ENCODE measurements at places on chromosomes 2 and 18.
A peak's percentile ranks its signal among the peaks of the same experiment; 100 is the strongest.

DNA sequence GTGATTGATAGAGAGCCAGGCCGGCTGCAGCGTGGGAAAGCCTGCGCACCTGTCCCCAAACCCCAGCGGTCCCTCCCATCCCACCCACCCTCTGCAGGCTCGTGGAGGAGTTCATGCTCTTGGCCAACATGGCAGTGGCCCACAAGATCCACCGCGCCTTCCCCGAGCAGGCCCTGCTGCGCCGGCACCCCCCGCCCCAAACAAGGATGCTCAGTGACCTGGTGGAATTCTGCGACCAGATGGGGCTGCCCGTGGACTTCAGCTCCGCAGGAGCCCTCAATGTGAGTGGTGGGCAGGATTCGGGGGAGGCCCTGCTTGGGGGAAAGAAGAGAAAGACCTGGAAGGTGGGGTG, 48.9 kb upstream of the ALPP start:
- DNase-seq, result no peak

GRCh38 chr2:172287605-172288315, 139.6 kb upstream of the ITGA6 start:
- DNase-seq, result no peak

DNA sequence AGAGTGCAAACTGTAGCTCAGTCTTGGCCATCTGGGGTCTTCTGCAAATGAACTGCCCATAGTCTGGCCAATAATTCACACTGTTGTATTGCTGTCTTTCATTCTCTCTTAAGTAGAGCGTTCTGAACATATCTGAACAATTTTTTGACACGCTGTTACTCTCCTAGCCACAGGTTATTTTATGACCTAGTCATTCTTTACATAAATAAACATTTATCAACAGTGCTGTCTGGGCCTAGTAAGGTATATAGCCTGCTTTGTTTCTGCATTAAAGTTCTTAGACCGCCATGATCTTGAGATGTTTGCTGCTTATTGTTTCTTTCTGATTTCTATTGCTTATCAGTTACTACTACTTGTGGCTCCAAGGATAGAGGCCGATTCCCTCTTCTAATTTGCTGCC, 226.4 kb downstream of the NEDD4L start:
- no peak for DNase-seq

- no peak for DNase-seq
Measured at GRCh38 chr2:24785671-24786321, 7.4 kb downstream of the PTRHD1 start.

- DNase-seq, result no peak
Measured at GRCh38 chr2:213696442-213696841, 412.2 kb downstream of the SPAG16 start.

GRCh38 chr18:13366541-13366940, 148.0 kb downstream of the LDLRAD4 start:
- DNase-seq, result no peak

DNA sequence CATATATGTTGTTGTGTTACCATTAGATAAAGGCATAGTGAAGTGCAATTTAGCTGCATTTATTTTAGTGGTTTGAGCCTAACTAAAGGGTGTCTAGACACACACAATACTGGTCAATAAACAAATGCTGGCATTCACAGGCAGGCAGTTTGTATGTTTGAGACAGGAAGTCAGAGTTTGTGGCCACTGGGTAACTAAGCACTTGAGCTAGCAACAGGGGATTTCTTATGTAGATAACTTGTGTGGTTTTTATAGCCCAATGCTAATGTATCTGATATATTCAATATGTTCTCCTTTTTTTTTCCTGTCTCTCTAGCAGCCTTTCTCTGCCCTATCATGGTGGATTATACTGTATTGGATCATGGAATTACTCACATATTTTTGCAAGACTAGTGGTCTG, 38.1 kb downstream of the LRRTM4 start:
- no peak for DNase-seq

DNA sequence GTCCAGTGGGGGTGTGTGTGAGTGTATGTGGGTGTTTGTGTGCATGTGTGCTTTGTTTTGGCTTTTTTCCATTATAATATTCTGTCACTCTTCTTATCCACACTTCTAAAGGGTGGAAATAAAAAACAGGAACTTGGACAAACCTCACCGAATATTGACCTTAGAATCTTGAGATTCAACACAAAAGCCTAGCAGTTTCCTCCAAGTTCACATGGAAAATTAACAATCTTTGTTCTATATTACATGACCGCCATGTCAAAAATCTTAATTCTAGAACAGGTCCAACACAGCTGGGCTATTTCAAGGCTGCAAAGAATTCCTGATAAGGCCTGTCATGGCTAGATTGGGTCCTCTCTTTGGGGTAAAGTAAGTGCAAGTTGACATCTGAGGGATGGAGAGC, 169.3 kb upstream of the OSR1 start:
- DNase-seq, result no peak

GRCh38 chr18:24876266-24876665, 415.8 kb downstream of the HRH4 start:
- DNase-seq, result no peak

DNA sequence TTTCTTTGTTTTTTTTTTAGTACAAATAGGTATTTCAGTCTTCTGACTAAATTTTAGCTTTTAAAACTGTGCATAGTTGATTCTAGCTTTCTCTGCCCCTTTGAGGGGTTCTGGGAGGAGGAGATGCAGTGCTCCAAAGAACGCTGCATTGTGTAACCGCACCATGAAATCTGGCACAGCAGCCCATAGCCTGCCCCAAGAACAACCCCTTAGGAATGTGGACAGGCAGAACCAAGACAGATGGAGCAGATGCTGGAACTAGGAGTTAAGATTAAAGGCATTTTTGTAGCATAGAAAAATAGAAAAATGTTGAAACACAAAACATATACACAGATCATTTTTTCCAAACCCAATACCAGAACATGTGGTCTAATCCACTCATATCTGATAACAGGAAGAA, 187.5 kb downstream of the SCG2 start:
- DNase-seq, result no peak

DNA sequence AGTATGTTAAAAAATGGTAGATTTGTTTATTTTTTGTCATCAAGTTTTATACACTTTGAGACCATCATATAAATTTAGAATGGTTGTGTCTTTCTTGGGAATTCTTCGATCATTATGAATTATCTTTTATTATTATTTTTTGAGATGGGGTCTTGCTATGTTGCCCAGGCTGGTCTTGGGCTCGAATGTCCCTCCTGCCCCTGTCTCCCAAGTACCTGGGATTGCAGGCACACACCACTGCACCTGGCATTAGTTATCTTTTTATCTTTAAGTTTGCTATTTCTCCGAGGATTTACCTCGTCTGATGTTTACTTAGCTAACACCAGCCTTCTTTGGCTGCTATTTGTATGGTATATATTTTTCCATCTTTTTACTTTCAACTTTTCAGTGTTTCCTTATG, 100.0 kb downstream of the BIRC6 start:
- DNase-seq, result no peak

GRCh38 chr2:54492335-54492734, 36.2 kb downstream of the SPTBN1 start:
- no peak for DNase-seq

- no peak for DNase-seq
Measured at GRCh38 chr18:44731530-44732237, 51.0 kb downstream of the SETBP1 start.

DNA sequence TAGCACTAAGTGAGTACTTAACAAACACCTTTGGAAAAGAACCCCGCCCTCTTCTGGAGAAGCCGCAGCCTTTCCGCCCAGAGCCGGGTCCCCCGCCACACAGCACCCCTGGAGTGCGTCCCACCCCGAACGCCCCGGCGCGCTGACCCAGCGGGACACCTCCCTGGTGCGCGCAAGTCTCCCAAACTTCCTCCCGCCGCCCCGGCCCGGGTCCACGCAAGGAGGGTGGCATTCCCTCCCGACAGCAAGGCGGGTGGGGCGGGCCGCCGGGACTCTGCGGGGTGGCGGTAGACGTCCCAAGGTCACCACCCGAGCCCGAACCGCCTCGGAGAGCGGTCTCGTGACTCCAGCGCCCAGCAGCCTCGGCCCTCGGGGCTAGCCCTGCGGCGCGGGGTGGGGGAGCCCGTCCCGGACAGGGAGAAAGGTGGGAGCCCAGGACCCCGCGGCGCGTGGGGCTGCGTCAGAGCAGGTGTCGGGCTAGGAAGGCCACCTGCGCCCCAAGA, 598 bp downstream of the CCDC93 start:
- no peak for DNase-seq

DNA sequence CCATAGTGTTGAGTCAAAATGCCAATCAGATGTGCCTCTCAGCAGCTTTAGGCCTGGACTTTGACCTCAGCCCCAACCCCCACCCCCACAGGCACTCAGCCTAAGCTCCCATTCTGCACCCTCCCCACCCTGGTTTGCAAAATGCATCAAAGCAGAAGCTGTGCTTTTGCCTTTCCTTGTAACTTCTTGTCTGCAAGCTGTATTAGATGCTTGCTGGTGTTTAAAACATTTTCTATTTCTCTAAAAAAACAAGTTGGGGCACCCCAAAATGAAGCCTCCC, 26.6 kb upstream of the STEAP3 start:
- DNase-seq, result no peak

DNA sequence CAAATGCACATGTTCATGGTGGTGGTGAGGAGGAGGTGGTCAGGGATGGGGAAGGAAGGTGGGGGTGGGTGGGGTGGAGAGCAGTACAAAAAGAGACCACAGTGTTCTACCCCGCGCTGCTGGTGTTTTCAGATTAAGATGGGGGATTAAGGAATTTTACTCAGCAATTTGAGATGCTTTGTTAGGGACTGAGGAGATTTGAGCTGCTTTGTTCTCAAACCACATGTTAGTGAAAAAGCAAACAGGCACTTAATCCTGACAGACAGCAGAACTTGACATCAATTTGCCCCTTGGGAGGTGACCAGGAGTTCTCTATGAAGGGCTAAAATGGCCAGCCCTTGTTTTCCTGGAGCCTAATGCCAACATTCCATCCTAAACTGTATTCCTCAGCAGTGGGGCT, 244.5 kb downstream of the MEIS1 start:
- no peak for DNase-seq

GRCh38 chr18:24726727-24727492, 266.5 kb downstream of the HRH4 start:
- peak; percentile 24 for DNase-seq

DNA sequence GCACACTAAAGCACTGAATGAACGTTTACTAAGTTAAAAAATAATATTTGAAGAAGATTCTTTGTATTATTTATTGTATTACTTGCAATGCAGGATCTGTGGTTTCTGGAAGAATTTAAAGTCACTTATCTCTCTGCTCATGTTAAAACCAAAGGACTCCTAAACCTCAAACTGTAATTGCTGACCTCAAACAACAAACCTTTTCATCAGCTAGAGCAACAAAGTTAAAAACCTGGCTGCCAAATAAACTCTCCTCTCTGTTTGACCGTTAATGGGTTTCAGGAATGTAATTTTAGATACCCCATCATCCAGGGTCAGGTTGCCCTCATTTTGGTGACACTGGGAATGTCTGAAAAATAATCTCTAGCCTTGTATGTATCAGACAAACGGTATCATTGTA, 239.1 kb downstream of the TGIF1 start:
- DNase-seq, result no peak

All from HS-27A (cell line).